Hematopoietic multipotent progenitor cell (in vitro differentiated cells): ENCODE measurements at places on chromosomes 2 and 18.
A peak's percentile ranks its signal among the peaks of the same experiment; 100 is the strongest.

DNA sequence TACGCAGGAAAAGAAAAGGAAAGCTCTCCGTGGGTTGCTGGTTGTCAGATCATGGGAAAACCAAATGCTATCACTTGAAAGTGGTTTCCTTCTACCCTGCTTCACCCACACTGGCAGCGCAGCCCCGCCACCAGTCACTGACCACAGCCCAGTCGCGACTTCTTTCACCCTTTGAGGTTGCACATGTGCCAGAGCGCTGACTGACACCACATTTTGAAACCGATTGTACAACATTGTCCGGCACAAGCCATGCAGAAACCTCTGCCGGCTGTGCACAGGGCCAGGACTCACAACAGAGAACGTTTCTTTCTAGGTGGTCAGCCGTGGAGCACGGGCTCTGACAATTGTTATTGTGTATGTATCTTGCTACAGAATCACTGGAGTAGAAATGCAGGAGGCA lies 827.2 kb upstream of the POU3F3 start:
- no peak for DNase-seq

DNA sequence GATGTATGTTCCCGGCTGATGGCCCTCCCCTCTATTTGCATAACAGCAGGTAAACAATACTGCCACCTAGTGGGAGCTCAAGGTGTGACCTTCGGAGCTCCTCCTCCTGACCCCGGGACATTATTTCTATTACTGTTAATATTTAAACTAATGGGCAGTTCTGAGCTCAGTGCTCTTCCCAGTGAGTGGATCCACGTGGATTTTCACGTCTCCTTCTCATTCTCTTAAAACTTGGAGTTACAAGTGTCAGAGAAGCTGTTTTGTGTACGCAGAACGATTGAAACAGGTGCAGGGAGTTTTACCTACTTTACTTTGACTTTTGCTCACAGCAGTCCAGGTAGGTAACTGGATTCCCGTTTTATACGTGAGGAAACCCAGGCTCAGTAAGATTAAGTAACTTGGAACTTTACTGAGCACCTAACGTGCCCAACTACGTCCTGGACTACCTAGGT lies 127.3 kb downstream of the PRKCE start:
- peak; percentile 69 for DNase-seq

DNA sequence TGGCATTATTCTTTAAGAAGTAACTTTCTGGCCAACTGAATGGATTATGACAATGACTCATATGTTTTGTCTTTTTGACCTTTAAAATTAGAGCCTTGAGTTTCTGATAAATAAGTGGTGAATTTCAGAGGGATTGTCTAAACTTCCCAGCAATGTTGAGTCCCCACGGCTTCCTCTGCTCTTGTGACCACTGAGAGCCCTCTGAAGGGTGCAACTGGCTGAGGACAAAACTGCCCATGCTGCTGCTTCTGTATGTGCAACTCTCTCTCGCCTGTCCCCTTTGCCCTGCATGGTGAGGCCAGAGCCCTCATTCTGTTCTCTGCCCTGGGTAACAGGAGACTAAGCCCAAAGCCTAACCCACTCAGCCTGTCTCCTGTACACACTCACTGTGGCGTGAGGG lies 52.7 kb upstream of the SLC14A1 start:
- no peak for DNase-seq

- no peak for DNase-seq
Observed at GRCh38 chr18:11785444-11786055, 65.7 kb upstream of the CHMP1B start.

- peak; percentile 40 for DNase-seq
Observed at GRCh38 chr18:45059695-45060094, 379.0 kb downstream of the SETBP1 start.

DNA sequence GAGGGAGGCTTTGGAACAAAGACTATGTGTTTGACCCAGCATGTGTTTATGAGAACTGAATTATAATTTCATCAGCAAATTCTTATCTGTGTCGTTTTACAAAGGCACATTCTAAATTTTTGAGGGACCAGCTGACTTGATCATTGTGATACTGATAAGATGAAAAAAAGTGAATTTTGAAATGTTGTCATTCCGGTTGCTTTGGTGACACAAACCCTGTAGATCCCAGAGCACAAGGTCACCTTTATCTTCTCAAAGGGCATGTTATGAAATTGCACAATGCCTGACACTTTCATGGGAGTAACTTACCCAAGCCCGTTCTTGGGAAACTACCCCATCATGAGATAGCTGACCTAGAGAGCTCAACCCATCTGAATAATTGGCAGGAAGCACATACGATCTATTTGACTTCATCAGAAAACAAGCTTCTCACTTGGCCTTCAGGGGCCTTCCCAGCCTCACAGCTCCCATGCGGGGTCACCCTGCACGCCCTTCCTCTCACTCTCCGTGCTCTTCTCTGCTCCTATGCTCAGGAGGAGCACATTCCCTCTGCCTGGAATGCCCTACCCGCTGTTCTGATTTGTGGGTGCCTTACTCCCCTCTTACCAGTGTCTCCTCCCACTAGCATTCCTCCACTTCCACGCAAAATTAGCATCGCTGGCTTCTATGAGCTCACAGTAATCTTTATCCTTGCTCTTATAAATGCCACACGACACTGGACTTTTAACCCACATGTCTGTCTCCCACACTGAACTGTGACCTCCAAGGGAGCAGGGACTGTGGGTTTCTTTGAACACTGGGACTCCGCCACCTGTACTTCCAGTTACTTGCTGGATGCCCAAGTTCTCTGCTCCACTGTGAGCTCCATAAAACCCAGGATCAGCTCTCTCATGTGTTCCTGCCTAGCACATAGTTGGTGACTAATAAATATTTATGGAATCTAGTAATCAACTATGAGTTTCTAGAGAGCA lies 555.8 kb upstream of the ID2 start:
- DNase-seq: no peak

GRCh38 chr2:9497017-9497416 lies 22.7 kb downstream of the IAH1 start:
- DNase-seq: no peak

GRCh38 chr2:28896906-28897305 lies 2.4 kb downstream of the WDR43 start:
- no peak for DNase-seq

GRCh38 chr18:40473221-40474029 lies 1481.6 kb upstream of the PIK3C3 start:
- no peak for DNase-seq

DNA sequence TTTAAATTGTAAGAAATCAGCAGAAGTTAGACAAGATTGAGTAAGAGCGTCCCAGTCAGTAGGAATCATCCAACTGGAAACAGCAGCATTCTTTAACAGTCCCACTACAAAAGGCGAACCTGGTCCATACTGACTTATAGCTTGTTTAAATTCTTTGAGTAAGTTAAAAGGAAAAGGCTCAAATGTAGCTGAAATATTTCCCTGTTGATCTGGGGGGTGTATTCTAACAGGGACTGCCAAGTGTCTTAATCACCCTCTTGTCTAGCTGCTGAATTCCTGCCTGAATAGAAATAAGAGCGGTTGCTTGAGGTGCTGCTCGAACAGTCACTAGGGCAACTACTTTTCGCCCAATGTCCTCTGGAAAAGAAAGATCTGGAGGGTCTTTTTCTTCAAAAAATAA lies 56.4 kb upstream of the FMNL2 start:
- DNase-seq: no peak

GRCh38 chr2:159009940-159010339 lies 41.5 kb downstream of the TANC1 start:
- DNase-seq: no peak

- DNase-seq: no peak
Observed at GRCh38 chr18:12770469-12771219, 67.8 kb downstream of the PSMG2 start.

GRCh38 chr18:63111671-63112402 lies 207.7 kb downstream of the BCL2 start:
- DNase-seq: peak; percentile 31

DNA sequence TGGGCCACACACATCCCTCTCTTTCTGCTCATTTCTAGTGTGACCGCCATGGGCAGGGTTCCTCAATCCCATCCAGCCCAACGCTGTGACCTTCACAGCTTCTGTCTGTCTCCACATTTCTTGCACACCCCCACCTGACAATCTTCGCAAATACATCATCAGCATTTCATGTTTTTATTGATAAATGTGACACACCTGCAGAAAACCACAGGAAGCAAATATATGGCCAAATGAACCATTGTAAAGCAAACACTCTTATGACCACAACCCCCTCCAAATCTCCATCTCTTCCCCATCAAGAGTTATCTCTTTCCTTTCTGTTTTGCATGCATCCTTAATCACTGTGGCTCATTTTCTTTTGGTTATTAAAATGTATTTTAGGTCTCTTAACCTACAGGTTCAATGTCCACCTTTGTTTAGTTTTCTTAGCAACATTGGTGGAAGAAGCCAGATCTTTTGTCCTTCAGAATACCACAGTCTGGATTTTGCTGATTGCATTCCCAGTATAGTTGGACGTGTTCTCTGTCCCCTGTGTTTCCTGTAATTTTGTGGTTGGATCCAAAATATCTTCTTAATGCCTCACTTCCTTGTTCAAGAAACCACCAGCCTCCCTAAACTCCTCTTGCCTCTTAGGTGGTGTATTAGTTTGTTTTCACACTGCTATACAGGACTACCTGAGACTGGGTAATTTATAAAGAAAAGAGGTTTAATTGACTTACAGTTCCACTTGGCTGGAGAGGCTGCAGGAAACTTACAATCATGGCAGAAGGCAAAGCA lies 9.8 kb upstream of the NCK2 start:
- no peak for DNase-seq

GRCh38 chr18:379681-380330 lies 112.0 kb upstream of the THOC1 start:
- no peak for DNase-seq

- no peak for DNase-seq
Observed at GRCh38 chr18:76958692-76959341, 136.5 kb downstream of the ZNF236 start.

DNA sequence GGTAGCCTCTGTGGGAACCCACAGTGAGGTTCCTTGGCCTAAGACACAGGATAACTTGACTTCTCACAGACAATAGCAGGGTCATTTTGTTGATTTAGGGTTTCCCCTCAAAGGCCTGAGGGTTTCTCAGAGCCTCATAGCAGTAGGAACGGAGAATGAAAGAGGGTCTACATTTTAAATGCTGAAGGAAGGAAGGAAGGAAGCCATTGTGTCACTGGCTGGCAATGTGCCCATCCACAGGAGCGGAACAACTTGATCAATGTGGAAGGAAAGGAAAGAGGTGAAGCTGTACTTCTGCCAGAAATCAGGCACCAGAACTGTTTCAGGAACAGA lies 5.1 kb downstream of the IL1B start:
- peak; percentile 68 for DNase-seq

GRCh38 chr2:95354925-95355324 lies 47.6 kb upstream of the FAHD2A start:
- DNase-seq: no peak

- DNase-seq: no peak
Observed at GRCh38 chr2:177314194-177314593, 49.7 kb upstream of the NFE2L2 start.

DNA sequence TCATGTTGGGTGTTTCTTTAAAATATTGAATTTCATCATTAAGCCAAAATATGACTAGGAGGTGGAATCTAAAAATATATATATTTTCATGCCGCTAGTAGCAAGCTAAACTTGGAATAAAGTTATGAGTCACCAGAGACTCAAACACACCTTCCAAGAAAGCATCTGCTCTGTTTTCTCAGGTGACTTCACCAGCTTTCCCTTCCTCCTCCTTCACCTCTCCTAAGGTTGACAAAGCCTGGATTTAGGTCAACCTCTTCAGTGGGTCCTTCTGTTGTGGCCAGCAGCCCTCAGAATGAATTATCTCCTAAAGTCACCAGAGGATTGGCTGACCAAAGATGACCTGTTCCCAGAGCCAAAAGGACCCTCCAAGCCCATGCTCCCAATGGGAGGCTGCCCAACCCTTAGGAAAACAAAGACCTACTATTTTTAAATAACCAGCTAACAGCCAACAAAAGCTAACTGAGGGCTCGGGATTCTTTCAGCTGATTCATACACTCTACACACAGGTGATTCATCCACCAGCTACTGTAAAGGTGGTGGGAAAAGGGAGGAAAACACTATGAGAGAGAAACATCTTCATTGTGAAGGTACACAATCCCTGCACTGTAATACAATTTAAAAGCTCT lies 113.9 kb downstream of the MYO5B start:
- DNase-seq: no peak

DNA sequence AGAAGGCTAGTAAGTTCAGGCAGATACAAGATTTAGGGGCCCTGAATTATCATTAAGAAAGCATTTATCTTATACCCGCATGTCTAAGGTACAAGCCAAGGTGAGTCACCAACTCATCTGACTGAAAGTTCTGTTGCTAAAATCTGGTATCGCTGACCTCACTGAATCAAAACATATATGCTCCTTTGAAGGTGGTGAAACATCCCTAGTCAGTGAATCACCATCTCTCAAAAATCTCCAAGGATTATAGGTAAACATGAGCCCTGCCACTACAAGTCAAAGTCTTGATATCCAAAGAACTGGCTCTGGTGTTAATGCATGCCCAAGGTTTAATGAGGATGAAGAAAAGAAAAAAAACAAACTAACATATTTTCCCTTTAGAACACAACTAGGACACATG lies 43.5 kb downstream of the IRS1 start:
- no peak for DNase-seq

GRCh38 chr18:9708434-9709303 lies 568 bp downstream of the RAB31 start:
- no peak for DNase-seq

DNA sequence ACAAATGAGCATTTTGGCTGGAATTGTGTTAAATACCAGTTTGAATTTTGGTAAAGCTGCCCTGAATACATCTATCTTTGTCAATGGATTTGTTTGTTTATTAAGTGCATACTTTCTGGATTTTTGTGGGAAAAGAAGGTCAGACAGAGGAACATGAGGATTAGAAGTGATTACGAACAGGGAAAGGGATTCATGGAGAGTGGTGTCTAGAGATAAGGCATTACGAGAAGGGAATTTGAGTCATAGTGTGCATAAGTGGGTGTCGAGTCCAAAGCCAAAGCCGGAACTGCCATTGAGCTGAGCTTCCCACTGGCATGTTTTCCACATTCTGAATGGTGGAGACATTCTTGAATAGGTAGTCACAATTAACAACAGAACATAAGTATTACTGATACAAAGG lies 68.9 kb upstream of the EFEMP1 start:
- DNase-seq: no peak

DNA sequence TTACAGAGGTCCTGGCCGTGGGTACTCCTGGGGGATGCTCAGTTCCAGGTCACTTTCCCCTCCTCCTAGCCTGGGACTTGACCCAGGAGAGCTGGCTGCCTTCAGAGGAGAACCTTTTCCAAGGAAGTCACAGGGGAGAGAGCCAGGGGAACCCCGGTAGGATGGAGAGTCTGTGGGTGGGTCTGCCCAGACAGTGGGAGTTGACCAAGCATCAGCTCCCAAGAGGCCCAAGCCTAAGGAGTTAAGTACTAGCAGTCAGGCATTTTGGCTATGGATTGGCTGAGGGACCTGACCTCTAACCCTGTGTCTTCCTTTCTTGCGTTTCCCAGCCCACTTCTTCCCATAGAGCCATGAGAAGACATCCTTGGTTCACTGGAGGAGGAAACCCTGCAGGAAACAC lies 48.8 kb upstream of the PLB1 start:
- no peak for DNase-seq

- no peak for DNase-seq
Observed at GRCh38 chr18:37577051-37577611, 11.5 kb upstream of the CELF4 start.

- DNase-seq: no peak
Observed at GRCh38 chr2:72136933-72137497, 10.6 kb downstream of the CYP26B1 start.

- peak; percentile 5 for DNase-seq
Observed at GRCh38 chr2:233974530-233975071, 57.4 kb downstream of the TRPM8 start.

GRCh38 chr18:60391571-60392226 lies 19.1 kb upstream of the MC4R start:
- DNase-seq: no peak
